ENCODE measurements at places on chromosomes 6 and 20.

- no peak for DNase-seq
Observed at GRCh38 chr6:39707962-39708683, 17.1 kb downstream of the KIF6 start.

DNA sequence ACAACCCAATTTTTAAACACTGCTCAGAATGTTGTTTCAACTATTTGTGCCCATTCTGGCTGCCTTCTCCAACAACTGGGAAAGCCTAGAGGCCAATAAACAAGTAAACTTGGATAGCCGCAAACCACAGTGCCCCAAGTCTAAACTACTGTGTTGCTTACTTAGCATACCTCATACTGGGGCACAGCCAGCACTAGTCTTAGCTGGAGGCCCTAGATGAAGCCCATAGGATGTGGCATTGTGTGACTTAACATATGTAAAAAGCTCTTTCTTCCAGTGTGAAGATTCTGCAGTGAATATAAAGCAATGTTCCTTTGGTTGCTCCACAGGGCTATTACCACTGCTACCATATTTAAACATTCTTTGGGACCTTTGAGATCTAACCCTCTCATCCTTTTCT, 564.3 kb upstream of the NRSN1 start:
- no peak for DNase-seq

DNA sequence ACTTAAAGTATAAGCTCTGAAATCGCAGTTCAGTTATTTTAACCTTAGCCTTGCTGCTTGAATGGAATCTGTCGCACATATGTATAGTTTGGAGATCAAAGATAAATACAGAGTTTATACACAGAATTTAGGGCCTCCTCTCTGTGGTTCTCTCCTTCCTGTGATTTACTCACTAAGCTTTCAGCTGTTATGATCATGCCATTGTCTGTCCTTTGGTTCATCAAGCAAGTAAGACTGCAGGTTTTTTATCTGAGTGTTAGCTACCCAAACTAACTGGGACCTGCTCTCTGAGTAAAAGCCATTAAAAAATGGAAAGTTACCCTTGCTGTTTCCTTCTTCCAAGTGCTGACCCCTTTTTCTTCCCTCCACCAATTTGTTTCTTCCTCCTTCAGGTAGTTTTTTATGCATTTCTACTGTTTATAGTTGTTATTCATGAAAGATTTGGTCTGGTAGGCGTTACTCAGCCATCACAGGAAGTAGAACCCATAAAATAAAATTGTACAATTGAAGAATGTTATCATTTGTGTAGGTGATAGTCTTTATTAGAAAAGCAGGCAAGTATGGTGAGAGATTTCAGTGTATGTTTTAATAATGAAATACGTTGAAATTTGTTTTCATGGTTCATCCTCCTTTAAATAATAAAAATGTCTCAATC, 33.7 kb upstream of the SUMO4 start:
- no peak for DNase-seq

DNA sequence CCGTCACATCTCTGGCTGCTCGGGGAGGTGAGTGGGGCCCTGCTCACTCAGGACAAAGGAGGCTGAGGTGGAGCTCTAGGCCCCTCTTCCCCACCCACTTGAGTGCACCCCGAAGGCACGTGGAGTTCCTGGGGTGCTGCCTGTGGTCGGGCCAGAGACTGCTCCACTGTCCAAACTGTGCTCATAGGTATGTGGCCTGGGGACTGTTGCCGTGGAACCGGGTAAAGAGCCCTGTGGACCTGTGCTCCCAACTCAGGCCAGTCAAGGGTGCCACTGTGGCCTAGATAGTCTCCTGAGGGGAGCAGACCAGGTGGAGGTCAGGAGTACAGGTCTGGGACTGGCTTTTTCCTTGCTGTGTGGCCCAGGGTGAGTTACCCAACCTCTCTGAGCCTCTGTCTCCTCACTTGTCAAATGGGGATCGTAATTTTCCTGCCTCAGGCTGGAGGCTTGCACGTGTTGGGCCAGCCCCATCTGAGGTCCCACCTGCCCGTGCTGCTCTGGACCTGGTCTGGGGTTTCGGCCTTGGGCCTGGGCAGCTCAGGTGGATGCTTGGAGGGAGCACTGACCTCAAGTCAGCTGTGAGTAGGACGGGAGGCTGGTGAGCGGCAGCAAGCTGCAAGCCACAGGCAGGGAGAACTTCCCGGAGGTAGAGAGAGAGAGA, 12.4 kb upstream of the NPBWR2 start:
- DNase-seq = peak; percentile 2

GRCh38 chr6:14232889-14233288, 115.3 kb downstream of the CD83 start:
- DNase-seq = no peak

DNA sequence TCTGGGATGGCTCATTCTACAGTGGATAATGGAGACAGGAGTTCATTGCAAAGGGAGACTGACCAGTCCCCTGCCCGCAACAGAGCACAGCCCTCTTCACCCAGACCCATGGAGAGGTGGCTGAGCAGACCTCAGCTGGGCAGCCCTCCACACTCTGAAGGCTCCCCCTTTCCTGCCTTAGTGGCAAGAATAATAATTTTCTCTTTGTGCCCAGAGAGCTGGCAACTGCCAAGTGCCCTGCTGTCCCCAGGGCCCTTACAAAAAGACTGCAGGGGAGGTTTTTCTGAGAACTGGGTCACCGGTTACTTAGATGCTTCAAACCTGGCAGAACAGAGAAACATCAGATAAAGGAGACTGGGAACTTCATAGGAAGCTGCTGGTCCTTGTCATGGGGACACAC, 35.4 kb upstream of the ZNFX1 start:
- no peak for DNase-seq

Data from fibroblast of the aortic adventitia (primary cell).